ENCODE measurements at places on chromosomes 2 and 18. TPM values are rescaled to one million over a fixed set of nuclear protein-coding genes. Genes with fewer than 3 reads are reported as not detected.

The PAX8 gene
- 0.19 TPM for total RNA-seq

GRCh38 chr2:224793946-224794345 lies 77.8 kb upstream of the CCDC195 start:
- DNase-seq = no peak

The UGT1A8 gene
- total RNA-seq = not detected

The LBX2 gene
- total RNA-seq = not detected

The SIX2 gene
- 0.33 TPM for total RNA-seq

GRCh38 chr18:47996091-47996541 lies 65.7 kb upstream of the SMAD2 start:
- no peak for DNase-seq

- DNase-seq = peak; percentile 68
These were observed 20.1 kb upstream of the TEX51 start for GRCh38 chr2:126878601-126879000.

DNA sequence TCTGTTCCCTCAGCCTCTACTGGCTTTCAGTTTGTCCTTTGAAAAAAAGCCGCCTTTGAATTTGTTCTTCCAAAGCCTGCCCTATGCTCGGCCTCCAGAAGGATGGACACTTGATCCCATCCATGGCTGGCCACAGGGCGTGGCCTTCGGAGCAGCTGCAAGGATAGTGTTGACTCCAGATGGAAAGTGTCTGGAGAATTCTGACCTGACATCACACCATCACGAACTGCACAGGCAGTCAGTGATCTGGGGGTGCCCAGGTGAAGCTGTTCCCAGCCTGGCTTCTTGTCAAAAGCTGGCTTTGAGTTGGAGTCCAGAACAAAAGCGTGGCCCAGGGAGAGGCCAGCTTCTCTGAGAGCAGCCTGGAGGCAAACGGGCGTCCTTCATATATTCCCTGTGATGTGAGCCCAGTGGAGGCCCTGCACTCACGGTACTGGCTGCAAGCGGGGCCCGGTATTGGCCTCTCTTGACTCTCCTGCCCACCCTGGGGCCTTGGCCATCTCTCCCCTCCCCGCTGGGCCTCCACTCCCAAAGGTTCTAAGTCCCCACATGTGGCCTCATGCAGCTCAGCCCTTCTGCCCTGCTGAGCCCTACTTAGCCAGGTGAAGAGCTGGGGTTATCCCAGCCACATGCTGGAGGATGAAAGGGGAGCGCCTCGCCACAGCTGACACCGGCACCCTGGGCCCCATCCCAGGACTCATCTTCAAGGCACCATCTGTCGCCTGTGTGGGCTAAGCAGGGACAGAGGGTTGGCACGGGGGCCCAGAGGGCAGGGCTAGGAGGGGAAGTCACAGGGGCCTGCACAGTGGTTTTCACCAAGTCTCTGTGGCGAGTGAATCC lies 20.4 kb upstream of the ATOH8 start:
- DNase-seq = no peak

- DNase-seq = no peak
These were observed 162.3 kb downstream of the RTN4 start for GRCh38 chr2:54887850-54888545.

GRCh38 chr2:24058564-24059271 lies 9.2 kb downstream of the FKBP1B start:
- no peak for DNase-seq

The SGPP2 gene
- not detected for total RNA-seq

- DNase-seq = no peak
These were observed 347.4 kb upstream of the LRP1B start for GRCh38 chr2:142478206-142478605.

- no peak for DNase-seq
These were observed 32.6 kb downstream of the FASTKD2 start for GRCh38 chr2:206798000-206798399.

DNA sequence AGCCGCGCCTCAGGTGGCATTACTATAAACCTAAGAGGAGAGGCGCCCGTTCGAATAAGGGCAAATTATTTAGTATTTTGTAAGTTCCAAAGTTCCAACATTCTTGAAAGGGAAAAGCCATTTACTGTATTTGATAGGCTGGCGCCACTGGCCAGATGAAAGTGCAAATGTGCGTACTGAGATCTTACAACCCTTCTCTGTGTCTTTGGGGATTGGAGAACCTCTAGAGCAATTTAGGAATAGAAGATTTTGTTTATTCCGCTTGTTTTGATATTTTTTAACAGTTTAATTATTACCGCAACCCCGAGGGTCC lies 467 bp upstream of the WDR35 start:
- no peak for DNase-seq

The TMEM200C gene
- total RNA-seq = 2.7 TPM

The PLEK gene
- 10.8 TPM for total RNA-seq
